ENCODE measurements at places on chromosomes 4 and X. TPM values are rescaled to one million over a fixed set of nuclear protein-coding genes. Genes with fewer than 3 reads are reported as not detected.

The CCDC120 gene
- total RNA-seq = 9.5 TPM

The ADAD1 gene
- total RNA-seq = not detected

- no peak for DNase-seq
Observed at GRCh38 chrX:21132686-21133393, 241.4 kb upstream of the CNKSR2 start.

DNA sequence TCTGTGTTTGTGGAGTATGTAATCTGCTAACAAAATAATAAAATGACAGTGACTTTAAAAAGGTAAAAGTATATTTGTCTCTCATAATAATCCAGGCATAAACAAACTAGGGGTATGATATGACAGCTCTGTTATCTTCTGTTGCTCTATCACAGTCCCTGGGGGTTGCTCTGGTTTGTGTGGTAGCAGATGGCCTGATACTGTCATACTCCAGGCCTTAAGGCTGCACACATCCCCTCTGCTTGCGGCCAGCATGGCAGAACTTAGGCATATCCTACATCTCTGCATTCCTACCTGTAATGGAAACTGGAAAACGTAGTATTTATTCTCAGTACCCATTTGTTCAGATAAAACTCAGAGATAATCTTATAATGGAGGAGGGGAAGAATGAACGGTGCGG is 117.9 kb upstream of the HAND2 start:
- DNase-seq = no peak

- DNase-seq = no peak
Observed at GRCh38 chr4:161577579-161578301, 586.1 kb downstream of the FSTL5 start.

DNA sequence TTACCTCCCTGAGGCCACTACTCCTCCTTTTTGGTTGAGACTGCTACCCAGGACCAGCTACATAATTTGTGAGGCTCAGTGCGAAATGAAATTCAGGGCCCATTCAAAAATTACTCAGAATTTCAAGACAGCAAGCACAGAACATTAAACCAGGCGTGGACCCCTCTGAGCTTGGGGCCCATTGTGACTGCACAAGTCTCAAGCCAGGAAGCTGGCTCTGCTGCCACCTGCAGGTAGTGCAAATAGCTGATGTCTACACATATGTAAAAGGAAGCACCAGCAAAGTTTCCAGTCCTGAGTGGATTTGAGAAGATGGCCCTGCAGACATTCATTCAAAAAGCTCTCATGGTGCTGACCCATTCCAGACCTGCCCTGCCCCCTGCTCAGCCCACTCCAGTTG is 213.4 kb upstream of the LNX1 start:
- peak; percentile 65 for DNase-seq

- no peak for DNase-seq
Observed at GRCh38 chr4:3749081-3749480, 17.1 kb upstream of the ADRA2C start.

- no peak for DNase-seq
Observed at GRCh38 chr4:153927451-153927850, 138.6 kb upstream of the SFRP2 start.

GRCh38 chr4:82044141-82044993 is 329.4 kb downstream of the HNRNPD start:
- peak; percentile 81 for DNase-seq

The VCX gene
- total RNA-seq = not detected

- no peak for DNase-seq
Observed at GRCh38 chr4:125741825-125742452, 427.2 kb downstream of the FAT4 start.

DNA sequence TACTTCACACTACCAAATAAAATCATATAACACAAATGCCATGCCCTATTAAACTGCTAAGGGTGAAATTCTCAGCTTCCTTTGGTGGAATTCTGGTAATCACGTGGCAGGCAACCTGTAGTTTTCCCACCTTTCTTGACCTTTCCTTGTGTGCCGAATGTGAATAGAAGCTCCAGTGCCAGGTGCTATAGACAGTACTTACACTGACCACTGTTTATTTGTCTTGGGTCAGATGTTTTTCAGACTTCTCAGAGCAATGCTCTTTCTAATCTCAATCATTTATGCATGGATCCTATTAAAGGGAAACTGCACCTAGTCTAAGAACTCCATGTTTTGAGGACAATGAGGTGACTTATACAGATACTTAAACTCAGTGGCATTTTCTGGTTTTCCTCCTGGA is 296.8 kb upstream of the DIAPH2 start:
- DNase-seq = no peak

The RENBP gene
- total RNA-seq = 57.0 TPM

DNA sequence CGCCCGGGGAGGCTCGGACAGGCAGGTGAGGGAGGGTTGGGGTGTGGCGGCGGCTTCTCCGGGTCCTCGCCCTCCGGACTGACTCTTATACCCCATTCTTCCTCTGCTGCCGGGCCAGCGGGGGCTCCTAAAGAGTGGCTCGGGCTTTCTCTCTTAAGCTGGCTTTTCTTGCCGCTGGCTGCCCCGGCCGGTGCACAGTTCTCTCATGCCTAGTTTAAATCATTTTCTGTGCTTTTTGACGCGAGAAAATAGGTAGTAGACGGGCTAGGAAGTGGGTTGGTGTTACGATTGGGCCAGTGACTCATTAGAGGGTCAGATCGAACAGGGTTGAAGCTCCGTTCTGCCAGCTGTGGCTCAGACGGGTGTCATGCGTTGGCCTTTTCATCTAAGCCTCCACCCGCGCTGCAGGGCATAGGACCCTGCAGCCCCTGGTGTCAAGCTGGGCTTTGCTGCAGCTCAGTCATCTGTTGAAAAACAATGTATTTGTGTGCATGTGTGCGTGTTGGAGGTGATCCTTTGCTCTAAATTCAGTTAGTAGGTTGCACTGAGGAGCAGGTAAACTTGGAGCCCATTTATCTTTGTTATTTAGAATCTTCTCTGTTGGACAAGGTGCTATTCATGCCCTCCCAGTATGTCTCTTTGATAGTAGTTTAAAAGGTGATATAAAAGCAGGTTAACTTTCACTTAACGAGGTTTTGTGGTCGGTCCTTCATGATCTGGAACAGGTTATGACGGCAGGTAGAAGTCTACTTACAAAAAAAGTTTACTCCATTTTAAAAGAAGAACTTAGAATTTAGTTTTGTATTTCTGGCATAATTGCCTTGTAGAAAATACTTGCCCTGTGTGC is 802 bp downstream of the BMP2K start:
- DNase-seq = peak; percentile 64

The GPM6B gene
- 21.6 TPM for total RNA-seq

The CPLX1 gene
- 3.9 TPM for total RNA-seq

The PPEF1 gene
- total RNA-seq = 0.71 TPM

- no peak for DNase-seq
Observed at GRCh38 chrX:68627986-68628385, 19.5 kb upstream of the STARD8 start.

DNA sequence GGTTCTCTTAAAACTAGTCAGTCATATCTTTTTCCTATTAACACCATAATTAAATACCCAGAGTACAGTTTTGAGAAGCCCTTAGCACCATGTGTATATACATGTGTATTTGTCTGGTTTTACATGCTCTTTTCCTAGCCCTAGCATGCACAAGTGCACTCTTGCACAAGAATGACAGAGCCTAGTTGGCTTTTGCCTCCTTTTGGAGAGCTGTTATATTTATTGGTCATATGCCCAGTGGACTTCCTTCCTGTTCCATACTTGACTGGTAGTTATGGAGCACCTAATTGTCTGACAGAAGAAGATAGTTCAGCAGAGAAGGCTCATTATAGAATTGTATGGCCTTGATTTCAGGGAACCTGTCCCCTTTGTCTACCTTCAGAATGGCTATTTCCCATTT is 155.6 kb downstream of the ARX start:
- DNase-seq = no peak

The TKTL2 gene
- total RNA-seq = 0.18 TPM

Data from lower lobe of right lung (tissue), 2 donors.